ENCODE measurements at places on chromosomes 5 and 9.

GRCh38 chr5:80341016-80341775 is 21.4 kb downstream of the SPZ1 start:
- no peak for DNase-seq

- no peak for DNase-seq
These were observed 69.7 kb upstream of the SH3GL2 start for GRCh38 chr9:17509151-17509550.

DNA sequence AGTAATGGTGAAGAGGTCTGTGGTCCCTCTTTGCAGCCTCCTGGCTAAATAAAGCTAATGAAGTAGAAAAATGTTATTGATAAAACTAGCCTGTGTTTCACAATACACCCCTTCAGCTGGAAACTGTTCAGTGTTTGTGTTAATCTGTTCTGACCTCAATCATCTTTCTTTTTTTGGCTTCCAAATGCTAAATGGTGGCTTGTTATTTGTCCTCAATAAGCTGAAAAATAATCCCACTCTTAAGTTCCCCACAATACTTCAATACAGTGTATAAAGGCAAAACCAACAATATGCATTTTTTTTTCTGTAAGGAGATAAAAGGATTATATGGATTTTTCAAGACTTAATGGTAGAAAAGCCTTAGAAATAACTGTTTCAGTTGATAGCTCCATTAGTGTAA is 560.5 kb downstream of the TUSC1 start:
- DNase-seq = no peak

GRCh38 chr5:143188083-143188482 is 215.4 kb downstream of the NR3C1 start:
- no peak for DNase-seq

- no peak for DNase-seq
These were observed 134.9 kb downstream of the CDH9 start for GRCh38 chr5:26903469-26903868.

Measured in SJCRH30 (cell line).